A549 treated with CpdA at 1 μM for 4 hours (cell line): ENCODE measurements at places on chromosomes 13 and 19. TPM values are rescaled to one million over a fixed set of nuclear protein-coding genes. Genes with fewer than 3 reads are reported as not detected.

AXL gene
- 136 to 158 TPM (median 140 TPM) in 5 replicates for total RNA-seq

ADAMTS10 gene
- total RNA-seq = 12.8 to 20.7 TPM (median 14.9 TPM) in 5 replicates

PRR19 gene
- total RNA-seq = 3.6 to 4.9 TPM (median 4.5 TPM) in 5 replicates

CERS1 gene
- 4.6 to 5.7 TPM (median 4.9 TPM) in 5 replicates for total RNA-seq

CATSPERD gene
- total RNA-seq = 0.05 TPM in 1 of 5 replicates, not detected in the others

ANO8 gene
- total RNA-seq = 2.8 to 4.7 TPM (median 4.0 TPM) in 5 replicates

ARRDC2 gene
- 19.4 to 29.6 TPM (median 27.1 TPM) in 5 replicates for total RNA-seq

IGSF23 gene
- 0.31 to 0.59 TPM (median 0.38 TPM) in 5 replicates for total RNA-seq

SHC2 gene
- 0.71 to 1.3 TPM (median 0.85 TPM) in 5 replicates for total RNA-seq

ZNF100 gene
- total RNA-seq = not detected in 5 replicates

PCDH20 gene
- total RNA-seq = not detected in 5 replicates

CEACAM8 gene
- not detected in 5 replicates for total RNA-seq

LYL1 gene
- total RNA-seq = 0.62 to 1.0 TPM (median 0.77 TPM) in 5 replicates

ZNF112 gene
- 1.7 to 2.8 TPM (median 2.3 TPM) in 5 replicates for total RNA-seq

YJEFN3 gene
- 2.2 to 4.9 TPM (median 3.6 TPM) in 5 replicates for total RNA-seq

KLK13 gene
- 0.08 to 0.36 TPM in 2 of 5 replicates, not detected in the others for total RNA-seq

PSPC1 gene
- 38.6 to 47.1 TPM (median 42.6 TPM) in 5 replicates for total RNA-seq

SRRM5 gene
- total RNA-seq = 0.79 to 1.1 TPM (median 1.1 TPM) in 5 replicates

ZNF534 gene
- not detected in 5 replicates for total RNA-seq

RASIP1 gene
- 0.35 to 0.87 TPM (median 0.43 TPM) in 5 replicates for total RNA-seq

FPR1 gene
- total RNA-seq = 0.10 TPM in 1 of 5 replicates, not detected in the others

PSG3 gene
- total RNA-seq = 0.10 to 0.17 TPM (median 0.17 TPM) in 3 of 5 replicates, not detected in the others

SLC25A23 gene
- 16.8 to 20.1 TPM (median 19.6 TPM) in 5 replicates for total RNA-seq

GNG8 gene
- total RNA-seq = not detected in 5 replicates

CYP4F2 gene
- total RNA-seq = 0.07 to 0.49 TPM (median 0.21 TPM) in 4 of 5 replicates, not detected in the other

GRK1 gene
- total RNA-seq = 0.01 TPM in 1 of 5 replicates, not detected in the others

KCNK6 gene
- 4.8 to 7.6 TPM (median 5.8 TPM) in 5 replicates for total RNA-seq

RASL11A gene
- total RNA-seq = 2.7 to 4.9 TPM (median 3.6 TPM) in 5 replicates

ZNF723 gene
- not detected in 5 replicates for total RNA-seq

AP1M2 gene
- 26.7 to 47.6 TPM (median 40.6 TPM) in 5 replicates for total RNA-seq

SLC8A2 gene
- 0.15 to 0.48 TPM (median 0.22 TPM) in 5 replicates for total RNA-seq

WDR88 gene
- total RNA-seq = not detected in 5 replicates

SBK2 gene
- 1.8 to 3.1 TPM (median 2.5 TPM) in 5 replicates for total RNA-seq

UBE2S gene
- total RNA-seq = 280 to 580 TPM (median 470 TPM) in 5 replicates

SYNGR4 gene
- total RNA-seq = 2.2 to 4.0 TPM (median 3.3 TPM) in 5 replicates

LILRA5 gene
- total RNA-seq = not detected in 5 replicates

S1PR4 gene
- 0.08 to 0.16 TPM (median 0.11 TPM) in 4 of 5 replicates, not detected in the other for total RNA-seq

PROZ gene
- total RNA-seq = not detected in 5 replicates

IGFL2 gene
- total RNA-seq = 0.20 to 1.2 TPM (median 0.83 TPM) in 5 replicates

IGFLR1 gene
- 9.3 to 12.6 TPM (median 11.0 TPM) in 5 replicates for total RNA-seq

HIPK4 gene
- total RNA-seq = 0.19 to 0.41 TPM (median 0.23 TPM) in 5 replicates

GIPR gene
- 2.1 to 4.7 TPM (median 2.5 TPM) in 5 replicates for total RNA-seq

CLEC4G gene
- total RNA-seq = not detected in 5 replicates

CASP14 gene
- total RNA-seq = not detected in 5 replicates

ZNF540 gene
- 0.14 to 0.22 TPM in 2 of 5 replicates, not detected in the others for total RNA-seq

CRYL1 gene
- 5.4 to 6.5 TPM (median 6.0 TPM) in 5 replicates for total RNA-seq

KLK2 gene
- 0.03 TPM in 1 of 5 replicates, not detected in the others for total RNA-seq

FCER2 gene
- not detected in 5 replicates for total RNA-seq

SYCN gene
- not detected in 5 replicates for total RNA-seq

KLF1 gene
- 0.08 TPM in 1 of 5 replicates, not detected in the others for total RNA-seq

RXFP2 gene
- total RNA-seq = not detected in 5 replicates

ZNF14 gene
- total RNA-seq = 1.8 to 2.4 TPM (median 1.9 TPM) in 5 replicates

ATP1A3 gene
- 3.5 to 5.1 TPM (median 4.9 TPM) in 5 replicates for total RNA-seq
